AG10803 (cell line): ENCODE measurements at places on chromosomes 4 and X.

DNA sequence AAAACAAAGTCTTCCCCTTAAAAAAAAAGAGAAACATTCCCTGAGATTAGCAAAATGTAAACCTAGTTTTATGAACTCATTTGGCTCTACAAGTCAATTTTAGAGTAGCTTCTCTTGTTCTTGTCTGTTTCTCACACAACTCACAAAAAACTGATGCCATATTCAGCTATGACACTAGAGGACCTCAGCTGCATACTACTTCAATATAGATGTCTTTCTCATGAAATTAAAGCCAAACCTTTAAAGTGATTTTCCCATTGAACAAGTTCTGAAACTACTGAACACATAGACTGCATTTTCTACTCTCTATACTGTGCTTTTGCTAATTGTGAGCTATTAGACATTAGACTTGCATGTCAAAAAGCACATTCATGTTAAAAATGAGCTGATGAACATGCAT, 49.8 kb downstream of the TBCK start:
- DNase-seq, result peak; percentile 81

DNA sequence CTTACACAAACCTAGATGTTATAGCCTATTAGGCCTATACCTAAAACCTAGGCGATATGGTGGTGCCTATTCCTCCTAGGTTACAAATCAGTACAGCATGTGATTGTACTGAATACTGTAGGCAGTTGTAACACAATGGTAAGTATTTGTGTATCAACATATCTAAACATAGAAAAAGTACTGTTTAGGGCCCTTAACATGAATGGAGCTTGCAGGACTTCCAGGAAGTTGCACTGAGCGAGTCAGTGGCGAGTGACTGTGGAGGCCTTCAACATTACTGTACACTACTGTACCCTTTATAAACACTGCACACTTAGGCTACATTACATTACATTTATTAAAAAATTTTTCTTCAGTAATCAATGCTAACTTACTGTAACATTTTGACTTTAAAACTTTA, 37.8 kb downstream of the WWC2 start:
- no peak for DNase-seq

DNA sequence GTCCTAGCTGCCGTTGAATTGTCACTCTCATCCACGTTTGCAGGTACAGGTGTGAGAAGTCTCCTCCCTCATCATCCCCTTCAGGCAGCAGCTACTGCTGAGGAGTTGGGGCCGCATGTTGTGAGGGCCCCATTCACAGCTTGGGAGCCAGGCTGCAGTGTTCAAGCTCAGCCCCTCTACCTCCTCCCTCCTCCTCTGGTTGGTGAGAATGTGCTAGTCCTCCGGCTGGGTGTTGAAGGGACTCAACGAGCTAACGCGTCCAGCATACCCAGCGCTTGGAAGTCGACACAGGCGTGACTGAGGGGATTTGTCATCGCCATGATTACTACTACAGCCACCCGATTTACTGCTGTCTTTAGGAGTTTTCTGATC, 82.0 kb upstream of the PSAPL1 start:
- no peak for DNase-seq

DNA sequence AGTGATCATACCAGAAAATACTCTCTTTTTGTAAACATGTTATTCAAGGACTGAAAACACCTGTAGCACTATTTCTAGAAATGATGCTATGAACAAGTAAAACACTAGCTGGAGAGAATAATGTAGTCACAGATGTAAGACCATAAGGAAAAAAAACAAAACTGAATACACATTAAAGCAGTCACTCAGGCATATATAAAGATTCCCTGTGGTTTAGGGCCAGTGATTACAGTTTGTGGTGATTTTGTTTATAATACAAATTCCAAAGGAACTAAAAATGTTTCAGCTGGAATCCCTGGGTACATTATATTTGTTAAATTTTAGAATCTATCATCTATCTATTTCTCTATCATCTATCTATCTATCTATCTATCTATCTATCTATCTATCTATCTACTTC, 777.8 kb upstream of the FRG1 start:
- DNase-seq, result no peak

DNA sequence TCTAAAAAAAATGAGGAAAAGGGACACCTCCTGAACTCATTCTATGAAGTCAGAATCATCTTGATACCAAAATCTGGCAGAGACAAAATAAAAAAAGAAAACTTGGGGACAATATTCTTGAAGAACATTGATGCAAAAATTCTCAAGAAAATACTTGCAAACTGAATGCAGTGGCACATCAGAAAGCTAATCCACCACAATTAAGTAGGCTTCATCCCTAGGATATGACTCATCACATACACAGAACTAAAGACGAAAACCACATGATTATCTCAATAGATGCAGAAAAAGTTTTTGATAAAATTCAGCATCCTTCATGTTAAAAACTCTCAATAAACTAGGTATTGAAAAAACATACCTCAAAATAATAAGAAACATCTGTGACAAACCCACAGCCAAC, 98.3 kb downstream of the FAM47B start:
- peak; percentile 4 for DNase-seq

DNA sequence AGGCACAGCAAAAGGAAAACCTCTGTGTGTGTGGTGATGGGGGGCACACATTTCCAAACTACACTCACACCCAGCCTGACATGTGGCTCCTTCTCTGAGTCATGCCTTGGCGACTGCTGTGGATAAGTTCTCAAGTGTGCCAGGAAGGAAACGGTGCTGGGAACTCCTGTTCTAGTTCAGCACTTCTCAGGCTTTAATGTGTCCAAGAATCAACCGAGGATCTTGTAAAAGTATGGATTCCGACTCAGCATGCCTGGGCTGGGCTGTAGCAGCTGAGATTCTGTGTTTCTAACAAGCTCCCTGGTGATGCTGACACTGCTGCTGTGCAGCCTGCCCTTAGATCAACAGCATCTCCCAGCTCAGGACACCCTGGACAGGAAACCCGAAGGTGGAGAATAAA, 20.2 kb downstream of the CLNK start:
- peak; percentile 84 for DNase-seq

GRCh38 chr4:118765399-118765798, 70.5 kb downstream of the SEC24D start:
- peak; percentile 99 for DNase-seq

- DNase-seq, result peak; percentile 83
Measured at GRCh38 chrX:38805432-38806389, 4.5 kb downstream of the MID1IP1 start.

DNA sequence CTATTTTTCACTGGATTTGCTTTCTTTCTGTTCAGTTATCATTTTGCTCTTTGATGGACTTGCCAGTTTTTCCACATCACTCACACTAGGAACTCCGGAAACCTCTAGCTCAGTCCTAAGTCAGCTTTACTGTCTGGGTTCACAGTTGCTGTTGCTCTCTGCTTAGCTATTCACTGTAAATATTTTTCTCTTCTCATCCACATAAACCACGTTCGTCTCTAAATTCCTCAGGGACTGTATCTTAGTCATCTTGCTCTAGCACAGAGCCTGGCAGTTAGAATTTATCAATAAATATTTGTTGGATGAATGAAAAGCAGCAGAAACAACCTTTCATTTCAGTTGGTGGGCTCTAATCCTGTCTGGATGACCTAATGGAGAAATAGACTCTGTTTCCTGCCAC, 119.4 kb upstream of the DMD start:
- no peak for DNase-seq

DNA sequence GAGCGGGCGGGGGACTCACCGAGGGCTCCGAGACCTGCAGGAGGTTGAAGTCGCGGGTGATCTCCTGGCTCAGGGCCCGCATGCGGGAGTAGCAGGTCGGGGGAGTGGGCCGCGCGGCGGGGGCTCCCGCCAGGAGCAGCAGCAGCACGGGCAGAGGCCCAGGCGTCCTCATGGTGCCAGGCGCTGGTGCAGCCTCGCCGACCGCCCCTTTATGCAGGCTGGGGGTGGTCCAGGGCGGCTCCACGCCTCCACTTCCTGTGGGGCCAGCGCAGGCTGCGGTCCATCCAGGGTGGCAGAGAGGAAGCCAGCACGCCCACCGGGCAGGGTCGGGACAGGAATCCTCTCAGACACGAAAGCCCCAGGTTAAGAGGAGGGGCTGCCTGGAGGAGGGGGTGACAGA, at the start of gene CYTL1:
Gene CYTL1 (minus strand): TSS at position 185 of the 400 bp plus-strand sequence. CDS start 13 bp downstream, at position 172.
- DNase-seq, result no peak

DNA sequence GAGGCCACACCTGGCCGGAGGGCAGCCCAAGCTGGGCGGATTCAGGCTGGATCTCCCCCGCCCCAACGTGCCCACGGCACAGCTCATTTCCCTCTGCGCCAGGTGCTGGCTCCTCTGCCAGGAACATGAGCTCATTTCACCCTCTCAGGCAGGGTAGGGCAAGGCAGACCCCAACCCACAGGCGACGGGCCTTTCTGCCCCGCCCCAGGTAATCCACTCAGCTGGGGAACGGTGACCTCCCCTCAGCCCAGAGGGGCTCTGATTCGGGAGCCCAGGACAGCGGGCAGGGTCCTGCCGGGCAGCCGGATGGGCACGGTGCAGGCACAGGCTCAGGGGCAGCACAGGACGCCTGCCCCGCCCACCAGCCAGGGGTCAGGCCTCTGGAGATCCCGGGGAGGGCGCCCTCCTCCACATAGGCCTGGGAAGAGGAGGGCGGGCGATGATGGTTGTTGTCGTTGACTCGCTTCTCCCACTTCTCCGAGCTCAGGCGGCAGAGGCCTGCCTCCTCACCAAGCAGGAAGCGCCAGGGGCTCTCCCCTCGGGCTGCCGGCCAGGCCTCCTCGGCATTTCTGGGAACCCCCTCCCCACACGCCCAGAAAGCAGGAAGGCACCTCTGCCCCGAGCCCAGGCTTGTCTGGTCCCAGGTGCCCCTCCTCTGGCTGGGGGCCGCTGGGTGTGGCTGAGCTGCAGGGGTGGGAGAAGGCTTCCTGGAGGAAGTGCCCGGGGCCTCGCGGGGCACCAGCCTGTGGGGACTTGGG, 31.1 kb downstream of the TACC3 start:
- no peak for DNase-seq

- peak; percentile 38 for DNase-seq
Measured at GRCh38 chr4:78692822-78693170, 83.4 kb upstream of the BMP2K start.

GRCh38 chr4:699816-700580, 5.6 kb upstream of the PCGF3 start:
- DNase-seq, result no peak

- DNase-seq, result no peak
Measured at GRCh38 chr4:87974856-87975462, 555 bp upstream of the SPP1 start.

- DNase-seq, result no peak
Measured at GRCh38 chrX:118554511-118554910, 58.9 kb downstream of the DOCK11 start.

DNA sequence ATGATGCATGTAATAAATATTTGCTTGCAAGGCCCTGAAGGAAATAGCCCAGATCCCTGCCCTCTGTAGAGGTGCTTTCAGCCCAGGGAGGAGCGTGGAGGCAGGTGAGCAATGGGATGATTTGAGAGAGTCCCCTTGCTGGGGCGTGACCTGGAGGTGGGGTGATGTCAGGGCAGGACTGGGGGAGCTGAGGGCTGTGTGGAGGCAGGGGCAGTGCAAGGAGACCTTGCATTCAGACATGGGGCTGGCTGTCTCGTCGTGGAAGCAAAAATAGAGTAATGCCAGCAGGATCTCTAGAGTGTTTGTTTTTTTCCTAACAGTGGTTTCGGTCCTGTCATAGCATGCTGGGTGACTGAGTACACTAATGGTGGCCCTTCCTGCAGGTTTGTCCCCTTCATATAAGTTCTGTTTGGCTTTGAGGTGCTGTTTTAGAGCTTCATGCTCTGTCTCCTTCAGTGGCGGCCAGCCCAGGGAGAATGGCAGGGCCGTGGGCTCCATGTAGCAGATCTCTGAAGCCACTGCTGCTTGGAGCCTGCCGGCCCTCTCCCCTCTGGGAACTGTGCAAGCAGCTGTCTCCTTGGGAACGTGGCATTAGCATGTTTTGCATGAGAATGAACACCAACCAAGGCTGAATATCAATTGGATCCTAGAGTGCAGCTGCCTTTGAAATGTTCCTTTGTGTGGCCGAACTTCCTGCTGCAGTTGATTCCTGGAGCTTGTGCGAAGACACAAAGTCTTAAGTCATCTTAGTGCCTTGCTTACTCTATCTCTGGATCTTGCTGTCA, 39.3 kb upstream of the CLDN34 start:
- DNase-seq, result no peak

- no peak for DNase-seq
Measured at GRCh38 chrX:123036401-123036800, 147.7 kb upstream of the GRIA3 start.

DNA sequence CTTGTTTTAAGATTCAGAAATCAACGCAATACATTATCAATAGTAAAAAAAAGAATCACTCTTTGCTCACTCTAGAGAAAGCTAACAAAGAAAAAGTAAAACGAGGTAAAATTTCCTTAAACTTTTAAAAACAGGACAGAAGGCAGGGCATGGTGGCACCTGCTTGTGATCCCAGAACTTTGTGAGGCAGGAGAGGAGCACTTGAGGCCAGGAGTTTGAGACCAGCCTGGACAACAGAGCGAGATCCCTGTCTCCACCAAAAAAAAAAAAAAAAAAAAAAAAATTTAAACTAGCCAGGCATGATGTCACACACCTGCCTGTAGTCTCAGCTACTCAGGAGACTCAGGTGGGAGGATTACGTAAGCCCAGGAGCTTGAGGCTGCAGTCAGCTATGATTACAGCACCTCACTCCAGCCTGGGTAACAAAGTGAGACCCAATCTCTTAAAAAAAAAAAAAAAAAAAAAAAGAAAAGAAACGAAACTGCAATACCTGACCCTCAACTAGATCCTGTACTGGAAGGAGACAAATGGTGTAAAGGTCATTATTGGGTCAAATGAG, 3.5 kb downstream of the CCNI start:
- no peak for DNase-seq

GRCh38 chrX:111284631-111285293, 14.5 kb upstream of the CAPN6 start:
- DNase-seq, result no peak

DNA sequence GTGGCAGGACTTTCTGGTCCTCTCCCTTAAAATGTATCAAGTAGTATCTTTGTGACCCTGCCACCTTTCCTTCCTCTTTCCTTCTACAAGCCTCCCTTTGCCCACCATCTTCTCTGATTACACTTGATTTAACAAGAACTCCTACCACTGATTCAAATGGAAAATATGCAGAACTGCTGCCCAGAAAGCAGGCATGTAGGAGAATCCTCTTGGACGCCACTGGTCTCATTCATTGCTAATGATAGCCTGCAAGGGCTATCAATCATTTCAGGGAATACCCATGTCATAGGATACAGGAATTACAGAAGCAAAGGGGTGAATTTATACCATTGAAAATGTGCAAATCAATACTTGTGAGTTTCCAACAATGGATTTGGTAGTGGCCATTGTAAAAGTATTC, 294.6 kb upstream of the NRK start:
- DNase-seq, result no peak

DNA sequence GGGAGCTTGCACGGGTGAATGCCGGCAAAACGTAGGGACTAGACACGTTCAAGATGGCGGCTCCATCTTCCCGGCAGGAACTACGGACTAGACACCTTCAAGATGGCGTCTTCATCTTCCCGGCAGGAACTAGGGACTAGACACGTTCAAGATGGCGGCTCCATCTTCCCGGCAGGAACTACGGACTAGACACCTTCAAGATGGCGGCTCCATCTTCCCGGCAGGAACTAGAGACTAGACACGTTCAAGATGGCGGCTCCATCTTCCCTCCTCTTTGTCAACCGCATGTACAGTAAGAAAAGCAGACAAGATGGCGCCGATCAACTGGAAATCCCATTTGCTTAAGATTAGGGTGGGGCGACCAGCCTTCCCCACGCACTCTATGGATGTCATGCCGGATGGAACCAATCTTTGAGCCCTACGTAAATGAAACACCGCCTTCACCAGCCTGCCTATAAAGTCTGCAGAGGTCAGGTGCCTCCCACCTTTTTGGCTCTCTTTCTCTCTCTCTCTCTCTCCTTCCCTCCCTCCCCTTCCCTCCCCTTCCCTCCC, 222.4 kb downstream of the CRLF2 start:
- DNase-seq, result peak; percentile 69

GRCh38 chr4:71906096-71906495, 122.2 kb upstream of the GC start:
- no peak for DNase-seq
